ENCODE measurements at places on chromosomes 1 and 21. TPM values are rescaled to one million over a fixed set of nuclear protein-coding genes. Genes with fewer than 3 reads are reported as not detected.
A peak's percentile ranks its signal among the peaks of the same experiment; 100 is the strongest.

DNA sequence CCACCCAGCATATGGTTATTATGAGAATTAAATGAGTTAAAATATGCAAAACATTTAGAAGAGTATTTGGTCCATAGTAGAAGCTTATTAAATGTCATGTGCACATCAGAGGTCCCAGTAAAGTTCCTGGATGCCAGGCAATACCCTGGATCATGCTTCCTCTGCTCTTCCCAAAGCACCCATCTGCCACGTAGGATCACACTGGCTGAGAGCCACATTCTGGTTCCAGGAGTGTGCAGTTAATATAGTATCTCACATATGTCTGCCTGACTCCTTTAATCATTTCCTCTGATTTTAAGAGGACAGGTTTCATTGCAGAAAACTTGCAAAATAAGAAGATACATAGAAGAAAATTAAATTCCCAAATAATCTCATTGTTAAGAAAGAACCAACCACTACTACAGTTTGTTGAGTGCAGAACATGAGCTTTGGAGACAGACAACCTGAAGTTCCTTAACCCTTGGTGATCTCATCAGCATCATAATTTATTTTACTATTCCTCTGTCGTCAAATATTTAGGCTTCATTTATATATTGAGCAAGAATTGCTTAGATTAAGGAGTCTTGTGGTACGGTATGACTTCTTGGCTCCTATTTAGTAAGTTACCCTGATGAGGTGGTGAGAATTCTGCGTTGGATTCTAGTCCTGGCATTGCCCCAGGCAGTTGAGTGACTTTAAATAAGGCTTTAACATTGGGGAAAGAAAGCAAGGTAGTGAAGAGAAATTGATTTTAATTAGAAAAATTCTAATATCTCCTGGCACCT lies 12.3 kb downstream of the SGIP1 start:
- H3K27me3 ChIP-seq: no peaks in the 10 kb centered on the region
- DNase-seq: no peak
- no peak overlapping the region for H3K4me3 ChIP-seq
- peaks cover 8% of the 10 kb centered on the region for H3K4me1 ChIP-seq
- H3K36me3 ChIP-seq: no peaks in the 10 kb centered on the region

DNA sequence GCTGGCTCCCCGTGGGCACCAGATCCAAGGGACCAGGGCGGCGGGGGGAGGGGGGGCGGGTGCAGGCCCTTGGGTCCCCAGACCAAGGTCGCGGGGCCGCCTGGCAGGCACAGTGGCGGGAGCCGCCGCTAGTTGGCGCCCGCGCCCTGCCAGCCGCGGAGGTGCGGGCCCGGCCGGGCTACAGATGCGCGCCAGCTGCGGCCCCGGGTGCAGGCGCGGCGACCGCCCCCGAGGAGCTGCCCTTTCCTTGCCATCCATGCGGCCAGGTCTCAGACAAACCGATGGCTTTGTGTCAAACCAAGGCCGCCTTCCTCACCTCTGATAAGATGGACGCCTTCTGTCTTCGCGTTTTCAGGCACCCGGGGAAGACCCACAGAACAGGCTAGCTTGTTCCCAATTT lies 2.2 kb upstream of the RUNX3 start:
- DNase-seq: peak; percentile 57
- no peak overlapping the region for H3K4me3 ChIP-seq
- H3K4me1 ChIP-seq: no peaks in the 10 kb centered on the region
- H3K36me3 ChIP-seq: no peaks in the 10 kb centered on the region

- H3K4me1 ChIP-seq: no peaks in the 10 kb centered on the region
- H3K27me3 ChIP-seq: no peaks in the 10 kb centered on the region
- DNase-seq: no peak
- H3K4me3 ChIP-seq: no peak overlapping the region
- no peak overlapping the region for H3K27ac ChIP-seq
- no peaks in the 10 kb centered on the region for H3K36me3 ChIP-seq
These were observed 54.7 kb downstream of the ALPL start for GRCh38 chr1:21563971-21564370.

DNA sequence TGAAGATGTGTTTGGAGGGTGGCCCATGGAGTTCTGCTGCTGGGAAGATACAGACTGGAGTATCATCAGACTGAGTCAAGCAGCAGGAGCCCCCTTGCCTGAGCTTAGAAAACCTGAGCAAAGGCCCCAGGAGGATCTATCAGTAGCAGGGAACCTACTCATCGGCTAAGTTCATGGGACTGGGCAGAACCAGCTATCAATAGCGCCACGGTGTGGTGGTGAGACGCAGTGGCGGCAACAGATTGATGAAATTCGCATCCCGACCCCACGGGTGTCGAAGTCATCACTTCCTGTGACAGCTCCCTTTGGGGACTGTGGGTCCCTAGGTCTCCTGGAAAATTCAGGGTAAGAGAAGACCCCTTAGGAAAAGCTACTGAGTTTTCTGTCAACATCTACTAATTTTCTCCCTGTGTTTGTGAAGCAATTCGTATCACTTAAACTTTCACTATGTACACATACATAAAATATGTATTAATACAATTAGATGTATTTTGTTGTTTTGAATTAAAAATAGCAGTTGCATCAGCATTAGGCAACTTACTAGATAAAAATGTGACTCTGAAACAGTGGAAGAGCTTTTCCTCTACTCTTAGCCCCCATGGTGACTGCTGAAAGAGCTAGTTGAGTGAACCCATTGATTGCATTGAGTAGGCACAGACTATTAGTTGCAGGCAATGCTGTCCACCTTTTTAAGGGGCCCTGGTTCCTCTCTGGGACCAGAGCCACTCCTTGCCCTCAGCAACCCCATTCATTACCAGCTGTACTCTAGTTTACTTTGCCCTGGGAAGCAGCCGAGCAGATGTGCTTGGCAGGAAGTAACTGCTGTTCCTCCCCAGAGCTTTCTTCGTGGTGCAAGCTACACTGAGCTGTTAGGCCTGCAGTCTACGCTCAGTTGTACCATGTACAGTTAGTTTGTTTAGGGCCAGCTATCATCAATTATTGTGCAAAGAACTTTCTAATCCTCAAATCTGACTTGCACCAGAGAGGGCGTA lies 7.3 kb upstream of the CACNA1S start:
- no peaks in the 10 kb centered on the region for H3K36me3 ChIP-seq
- H3K27ac ChIP-seq: no peak overlapping the region
- H3K4me1 ChIP-seq: no peaks in the 10 kb centered on the region
- peak; percentile 40 for DNase-seq

GRCh38 chr1:8525216-8525557 lies 207.3 kb downstream of the SLC45A1 start:
- H3K4me1 ChIP-seq: peaks cover 3% of the 10 kb centered on the region
- no peaks in the 10 kb centered on the region for H3K27me3 ChIP-seq
- H3K36me3 ChIP-seq: no peaks in the 10 kb centered on the region
- DNase-seq: peak; percentile 74
- H3K4me3 ChIP-seq: peak overlapping the region; percentile 21

DNA sequence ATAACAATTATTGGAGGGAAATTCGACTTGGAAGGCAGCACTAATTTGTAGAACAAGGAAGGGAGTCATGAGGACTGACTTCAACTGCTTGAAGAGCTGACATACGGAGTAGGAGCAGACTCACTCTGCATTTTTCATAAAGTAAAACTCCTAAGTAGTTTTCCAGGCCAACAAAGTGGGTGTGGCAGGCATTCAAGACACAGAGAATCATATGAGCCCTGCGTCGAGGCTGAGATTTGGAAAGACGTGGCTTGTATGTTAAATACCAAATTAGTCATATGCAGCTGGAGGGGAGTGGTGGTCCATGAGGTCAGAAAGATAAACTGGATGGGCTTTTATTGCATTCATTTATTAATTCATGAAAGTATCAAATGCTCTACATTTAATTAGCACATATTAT lies 255.7 kb upstream of the JUN start:
- no peaks in the 10 kb centered on the region for H3K36me3 ChIP-seq
- no peak overlapping the region for H3K4me3 ChIP-seq

- H3K4me1 ChIP-seq: no peaks in the 10 kb centered on the region
- H3K4me3 ChIP-seq: no peak overlapping the region
- H3K27ac ChIP-seq: no peak overlapping the region
- H3K27me3 ChIP-seq: no peaks in the 10 kb centered on the region
These were observed 1.3 kb downstream of the PRAMEF12 start for GRCh38 chr1:12774801-12775345.

DNA sequence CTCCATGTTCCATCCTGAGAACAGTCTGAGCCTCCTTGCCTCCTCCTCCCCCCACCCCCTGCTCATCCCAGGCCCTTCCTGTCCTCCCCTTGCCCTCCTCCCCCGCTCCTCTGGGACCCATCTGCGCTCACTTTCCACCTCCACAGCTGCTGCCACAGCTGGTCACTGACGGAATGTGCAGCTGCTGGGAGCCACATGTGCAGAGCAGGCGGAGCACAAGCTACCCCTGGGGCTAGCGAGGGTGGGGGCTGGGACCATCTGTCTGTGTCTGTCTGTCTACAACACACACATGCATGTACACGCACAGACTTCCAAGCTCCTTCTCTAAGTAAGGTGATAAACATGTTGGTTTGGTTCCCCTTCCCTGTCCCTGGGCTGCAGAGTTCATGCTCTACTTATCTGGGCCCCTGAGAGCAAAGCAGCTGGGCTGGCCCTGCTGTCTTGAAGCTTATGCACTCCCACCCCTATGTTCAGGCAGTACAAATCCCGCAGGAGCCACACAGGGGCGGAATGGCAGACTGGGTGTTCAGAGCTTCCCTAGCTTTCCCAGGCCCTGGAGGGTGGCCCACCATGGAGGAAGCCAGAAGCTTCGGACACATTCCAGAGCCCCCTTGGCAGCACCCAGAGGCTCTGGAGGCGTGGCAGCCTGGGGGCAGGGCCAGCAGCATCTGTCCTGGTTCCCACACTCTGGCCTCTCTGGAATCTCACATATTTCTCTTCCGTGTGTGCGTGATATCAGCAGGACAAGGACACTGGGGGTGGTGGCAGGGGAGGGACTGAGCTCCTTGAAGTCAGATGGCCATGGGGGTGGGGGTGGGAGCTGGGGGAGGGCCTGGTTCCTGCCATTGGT lies 7.0 kb upstream of the HEYL start:
- H3K4me1 ChIP-seq: peaks cover 4% of the 10 kb centered on the region
- DNase-seq: peak; percentile 82
- H3K27ac ChIP-seq: no peak overlapping the region
- no peak overlapping the region for H3K4me3 ChIP-seq
- no peaks in the 10 kb centered on the region for H3K27me3 ChIP-seq
- H3K36me3 ChIP-seq: no peaks in the 10 kb centered on the region

DNA sequence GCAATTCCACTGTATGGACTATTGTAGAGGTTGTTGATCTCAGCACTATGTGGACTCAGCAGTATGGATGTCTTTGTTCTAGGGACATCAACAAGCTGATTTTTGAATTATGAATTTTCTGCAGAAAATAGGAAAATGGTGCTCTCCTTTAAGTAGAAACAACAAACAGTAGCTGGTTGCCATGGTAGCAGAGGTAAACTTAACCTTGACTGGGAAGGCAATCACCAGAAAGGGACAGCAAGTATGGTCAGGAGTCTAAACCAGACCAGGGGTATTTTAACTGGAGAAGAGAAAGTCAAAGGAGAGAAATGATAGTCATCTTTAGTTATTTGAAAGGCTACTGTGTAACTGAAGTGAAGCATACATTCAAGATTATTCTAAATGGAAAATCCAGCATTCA lies 22.3 kb downstream of the WLS start:
- DNase-seq: no peak
- H3K36me3 ChIP-seq: no peaks in the 10 kb centered on the region
- peaks cover 16% of the 10 kb centered on the region for H3K4me1 ChIP-seq
- H3K4me3 ChIP-seq: no peak overlapping the region
- H3K27ac ChIP-seq: no peak overlapping the region

GRCh38 chr1:164519426-164519825 lies 39.6 kb upstream of the PBX1 start:
- H3K36me3 ChIP-seq: no peaks in the 10 kb centered on the region
- peaks cover 11% of the 10 kb centered on the region for H3K4me1 ChIP-seq
- H3K4me3 ChIP-seq: no peak overlapping the region
- no peak overlapping the region for H3K27ac ChIP-seq
- no peaks in the 10 kb centered on the region for H3K27me3 ChIP-seq
- DNase-seq: no peak

DNA sequence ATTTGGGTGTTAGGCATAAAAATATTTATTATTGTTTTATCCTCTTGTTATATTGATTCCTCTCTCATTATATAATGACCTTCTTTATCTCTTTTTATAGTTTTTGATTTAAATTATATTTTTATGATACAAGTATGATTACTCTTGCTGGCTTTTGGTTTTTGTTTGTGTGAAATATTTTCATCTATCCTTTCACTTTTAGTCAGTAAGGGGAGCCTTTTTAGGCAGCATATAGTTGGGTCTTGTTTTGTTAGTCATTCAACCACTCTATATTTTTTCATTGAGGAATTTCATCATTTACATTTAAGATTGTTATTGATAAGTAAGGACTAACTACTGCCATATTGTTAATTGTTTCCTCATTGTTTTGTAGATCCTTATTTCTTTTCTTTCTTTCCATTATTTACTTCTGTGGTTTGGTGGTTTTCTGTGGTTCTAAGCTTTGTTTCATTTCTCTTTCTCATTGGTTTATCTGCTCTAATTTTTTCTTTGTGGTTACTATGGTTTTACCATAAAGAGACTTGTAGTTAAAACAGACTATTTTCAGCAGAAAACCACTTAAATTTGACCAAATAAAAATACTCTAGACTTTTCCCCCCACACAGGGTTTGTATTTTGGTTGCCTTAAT lies 593.1 kb downstream of the NUF2 start:
- no peaks in the 10 kb centered on the region for H3K4me1 ChIP-seq
- no peak for DNase-seq
- no peaks in the 10 kb centered on the region for H3K27me3 ChIP-seq
- no peak overlapping the region for H3K4me3 ChIP-seq
- no peaks in the 10 kb centered on the region for H3K36me3 ChIP-seq

GRCh38 chr1:191870490-191870889 lies 287.8 kb upstream of the RGS18 start:
- no peaks in the 10 kb centered on the region for H3K27me3 ChIP-seq
- no peaks in the 10 kb centered on the region for H3K4me1 ChIP-seq
- no peak overlapping the region for H3K27ac ChIP-seq
- no peaks in the 10 kb centered on the region for H3K36me3 ChIP-seq
- H3K4me3 ChIP-seq: no peak overlapping the region
- no peak for DNase-seq

DNA sequence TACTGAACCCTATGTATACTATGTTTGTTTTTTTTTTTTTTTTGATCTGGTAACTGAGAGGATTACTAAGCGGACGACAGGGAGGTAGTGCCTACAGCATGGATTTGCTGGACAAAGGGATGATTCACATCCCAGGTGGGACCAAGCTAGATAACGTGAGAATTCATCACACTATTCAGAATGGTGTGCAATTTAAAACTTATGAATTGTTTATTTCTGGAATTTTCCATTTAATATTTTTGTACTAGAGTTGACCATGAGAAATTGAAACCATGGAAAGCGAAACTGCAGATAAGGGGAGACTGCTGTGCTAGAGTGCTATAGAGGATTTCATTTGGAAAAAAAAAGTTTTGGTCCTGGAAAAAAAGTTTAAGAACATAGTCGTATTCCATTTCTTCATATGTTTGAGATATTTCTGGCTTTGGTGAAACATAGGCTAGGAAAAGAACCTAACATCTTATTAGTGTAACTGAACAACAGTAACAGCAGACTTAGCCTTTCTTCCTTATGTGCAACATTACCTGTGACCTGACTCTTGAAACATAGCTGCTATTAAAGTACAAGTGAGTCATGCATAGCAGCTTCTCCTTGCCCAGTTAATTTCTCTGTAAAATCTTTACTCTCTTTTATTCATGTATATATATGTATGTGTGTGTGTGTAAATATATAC lies 202.5 kb downstream of the FGGY start:
- H3K27ac ChIP-seq: no peak overlapping the region
- H3K4me1 ChIP-seq: no peaks in the 10 kb centered on the region
- no peaks in the 10 kb centered on the region for H3K36me3 ChIP-seq
- H3K27me3 ChIP-seq: no peaks in the 10 kb centered on the region
- DNase-seq: no peak

Gene SSU72
- total RNA-seq: 128 TPM

Gene VANGL2
- 2.7 TPM for total RNA-seq

Gene TNFRSF4
- 3.6 TPM for total RNA-seq
